Smooth muscle cell of the umbilical artery (primary cell): ENCODE measurements at places on chromosomes 3 and 15. TPM values are rescaled to one million over a fixed set of nuclear protein-coding genes. Genes with fewer than 3 reads are reported as not detected.

The EHHADH gene
- total RNA-seq, result 2.4 and 6.4 TPM in 2 replicates

The GATM gene
- 0.28 and 0.30 TPM in 2 replicates for total RNA-seq

The DUOXA2 gene
- not detected in 2 replicates for total RNA-seq

The C2CD4A gene
- not detected in 2 replicates for total RNA-seq

The LRRC34 gene
- 0.59 and 1.8 TPM in 2 replicates for total RNA-seq

The PRKCD gene
- 1.8 and 6.6 TPM in 2 replicates for total RNA-seq
